Natural killer cell treated with Interleukin-12 subunit alpha and Interleukin-12 subunit beta and Interleukin-15 and Interleukin-18, amount 100 ng/mL, for 72 hours (primary cell): ENCODE measurements at places on chromosomes 2 and 18. TPM values are rescaled to one million over a fixed set of nuclear protein-coding genes. Genes with fewer than 3 reads are reported as not detected.
A peak's percentile ranks its signal among the peaks of the same experiment; 100 is the strongest.

Gene TM4SF20
- not detected for total RNA-seq

DNA sequence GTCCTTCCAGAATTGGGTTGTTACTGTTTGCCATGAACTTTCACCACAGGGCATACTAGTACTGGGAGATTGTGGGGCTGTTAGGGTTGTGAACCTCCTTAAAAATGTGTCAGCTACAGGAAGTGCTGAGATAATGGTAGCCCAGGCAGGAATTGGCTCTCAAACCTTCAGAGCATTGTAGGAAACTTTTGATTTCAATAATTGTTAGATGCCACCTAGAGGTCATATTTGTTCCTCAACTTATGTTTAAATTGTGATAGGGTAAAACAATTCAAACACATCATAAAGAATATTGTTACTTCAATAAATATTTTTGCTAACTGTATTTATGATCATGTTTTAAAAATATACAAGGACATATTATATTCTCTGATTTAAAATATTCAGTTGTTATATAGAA is 594.6 kb downstream of the ADCYAP1 start:
- no peaks in the 10 kb centered on the region for H3K36me3 ChIP-seq
- no peak overlapping the region for H3K27ac ChIP-seq
- H3K27me3 ChIP-seq = no peaks in the 10 kb centered on the region
- no peak overlapping the region for H3K4me3 ChIP-seq

GRCh38 chr18:44589693-44590355 is 90.9 kb upstream of the SETBP1 start:
- H3K36me3 ChIP-seq = no peaks in the 10 kb centered on the region
- H3K27ac ChIP-seq = no peak overlapping the region
- no peaks in the 10 kb centered on the region for H3K4me1 ChIP-seq
- no peak overlapping the region for H3K4me3 ChIP-seq
- peaks cover 5% of the 10 kb centered on the region for H3K27me3 ChIP-seq

DNA sequence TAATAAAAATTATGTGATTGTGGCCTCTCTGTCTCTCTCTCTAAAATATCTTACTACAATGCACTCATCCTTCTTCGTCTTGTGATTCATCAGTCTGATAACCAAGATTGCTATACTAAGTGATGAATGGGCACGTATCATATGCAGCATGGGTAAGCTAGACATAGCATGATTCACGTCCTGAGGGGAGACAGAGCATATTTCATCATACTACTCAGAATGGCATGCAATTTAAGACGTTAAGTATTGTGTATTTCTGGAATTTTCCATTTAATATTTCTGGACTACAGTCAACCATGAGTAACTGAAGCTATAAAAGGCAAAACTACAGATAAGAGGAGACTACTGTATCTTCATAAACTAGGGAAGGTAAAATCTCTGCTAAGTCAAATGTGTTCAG is 97.0 kb upstream of the CD226 start:
- no peak overlapping the region for H3K4me3 ChIP-seq
- peaks cover 11% of the 10 kb centered on the region for H3K4me1 ChIP-seq
- H3K36me3 ChIP-seq = peaks cover 23% of the 10 kb centered on the region
- no peak for DNase-seq
- H3K27me3 ChIP-seq = no peaks in the 10 kb centered on the region
- H3K27ac ChIP-seq = peak overlapping the region; percentile 71

DNA sequence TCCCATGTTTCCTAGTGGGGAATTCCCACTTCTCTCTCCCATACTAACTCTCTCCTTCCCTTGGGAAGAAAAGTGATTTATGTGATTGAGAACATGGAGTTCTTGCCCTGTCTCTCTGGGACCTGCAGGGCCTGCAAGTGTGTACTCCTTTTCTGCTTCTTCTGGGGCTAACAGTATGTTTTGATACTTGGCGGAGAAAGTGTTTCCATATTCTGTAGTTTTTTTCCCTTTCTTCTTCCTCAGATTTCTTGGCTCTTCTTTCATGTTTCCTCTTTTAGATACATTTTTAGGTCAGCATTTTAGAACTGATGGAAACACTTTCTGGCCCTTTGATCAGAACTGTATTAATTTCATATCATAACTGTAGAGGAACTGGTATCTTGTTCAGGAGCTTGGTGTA is 352.2 kb downstream of the DLGAP1 start:
- DNase-seq = no peak
- no peak overlapping the region for H3K4me3 ChIP-seq
- no peaks in the 10 kb centered on the region for H3K4me1 ChIP-seq
- H3K27ac ChIP-seq = no peak overlapping the region
- no peaks in the 10 kb centered on the region for H3K27me3 ChIP-seq

DNA sequence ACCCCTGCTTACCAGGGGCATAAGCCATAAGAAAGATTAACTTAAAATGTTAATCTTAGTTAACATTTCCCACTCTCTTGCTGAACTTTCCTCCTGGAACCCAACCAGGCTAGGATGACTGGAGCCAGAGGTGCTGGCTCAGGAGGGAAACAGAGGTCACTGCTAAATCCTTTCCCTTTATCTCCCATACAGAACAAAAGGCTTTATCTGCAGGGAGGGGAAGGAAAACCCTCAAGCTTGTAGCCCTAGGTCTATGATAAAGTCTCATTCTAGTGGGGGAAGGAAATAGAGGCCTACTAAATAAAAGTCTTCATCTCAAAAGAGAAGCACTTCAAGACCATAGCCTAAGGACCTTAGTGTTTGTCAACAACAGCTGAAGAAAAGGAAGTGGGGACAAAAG is 18.6 kb downstream of the HIBCH start:
- H3K36me3 ChIP-seq = peaks cover 24% of the 10 kb centered on the region
- H3K4me3 ChIP-seq = no peak overlapping the region
- no peaks in the 10 kb centered on the region for H3K27me3 ChIP-seq
- H3K27ac ChIP-seq = no peak overlapping the region
- peaks cover 10% of the 10 kb centered on the region for H3K4me1 ChIP-seq

DNA sequence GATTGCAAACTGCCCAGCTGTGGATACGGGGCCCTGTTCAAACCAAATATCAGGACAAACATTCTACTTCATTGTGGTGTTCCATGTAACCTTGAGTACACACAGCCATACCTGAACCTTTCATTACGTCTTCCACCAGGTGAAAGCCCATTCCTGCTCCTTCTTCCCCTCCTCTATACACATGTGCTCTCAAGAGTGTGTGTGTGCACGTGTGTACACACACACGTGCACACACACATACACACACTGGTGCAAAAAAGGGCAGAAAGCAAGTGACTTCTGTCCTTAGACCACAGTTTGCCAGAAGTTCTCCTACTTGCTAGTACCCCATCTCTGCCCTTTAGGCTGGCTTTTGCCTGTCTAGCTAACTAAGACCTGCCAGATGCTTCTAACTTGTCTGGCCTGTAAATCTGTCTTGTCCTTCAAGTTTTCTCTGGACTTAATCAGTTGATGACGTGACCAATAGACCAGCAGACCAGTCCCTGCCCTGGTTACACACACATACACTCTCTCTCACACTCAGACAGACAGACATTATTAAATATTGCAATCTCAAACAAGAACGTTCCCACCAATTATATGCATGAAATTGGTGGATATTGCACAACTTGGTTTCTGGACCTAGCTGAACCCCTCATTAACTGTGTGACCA is 163.4 kb downstream of the MSH2 start:
- no peak for DNase-seq
- H3K27me3 ChIP-seq = peaks cover 46% of the 10 kb centered on the region
- no peak overlapping the region for H3K4me3 ChIP-seq
- no peak overlapping the region for H3K27ac ChIP-seq

GRCh38 chr2:19700861-19701585 is 200.8 kb downstream of the TTC32 start:
- no peak for DNase-seq
- no peaks in the 10 kb centered on the region for H3K27me3 ChIP-seq
- H3K27ac ChIP-seq = no peak overlapping the region
